ENCODE measurements at places on chromosomes 3 and 15.

GRCh38 chr3:137988982-137989381 lies 21.0 kb upstream of the CLDN18 start:
- DNase-seq: no peak

GRCh38 chr3:191355406-191355805 lies 25.1 kb upstream of the UTS2B start:
- DNase-seq: no peak

DNA sequence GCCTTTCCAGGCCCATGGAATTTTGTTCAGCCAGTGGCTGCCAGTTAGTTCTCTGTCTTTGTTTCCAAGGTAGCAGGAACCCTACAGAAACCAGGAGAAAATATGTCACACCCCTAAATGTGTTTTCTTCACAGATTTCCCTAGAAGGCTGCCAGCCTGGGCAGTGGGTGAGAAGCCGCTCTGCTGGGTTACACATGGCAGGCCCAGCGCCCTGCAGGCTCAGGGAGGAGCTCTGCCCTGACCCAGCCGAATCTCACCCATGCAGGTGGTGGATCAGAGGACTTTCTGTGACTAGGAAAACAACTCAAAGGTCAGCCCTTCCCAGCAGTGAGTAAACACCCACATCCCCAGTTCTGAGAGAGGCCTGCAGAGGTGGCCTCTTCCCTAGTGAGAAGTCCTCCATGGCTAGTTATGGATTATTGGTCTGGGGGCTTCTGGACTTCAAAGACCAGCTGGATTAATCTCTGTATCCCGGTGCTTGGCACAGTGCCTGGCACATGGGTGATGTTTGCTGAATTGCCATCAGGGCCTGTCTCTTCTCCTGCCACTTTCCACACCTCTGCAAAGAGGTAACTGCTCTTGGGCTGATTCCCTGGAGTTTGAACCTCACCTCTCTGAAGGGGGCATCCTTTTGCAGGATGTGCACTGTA lies 34.7 kb upstream of the BDH1 start:
- no peak for DNase-seq

GRCh38 chr3:170724599-170725280 lies 138.9 kb upstream of the SLC7A14 start:
- DNase-seq: no peak

- no peak for DNase-seq
These were observed 27.6 kb downstream of the GNB5 start for GRCh38 chr15:52163321-52164190.

DNA sequence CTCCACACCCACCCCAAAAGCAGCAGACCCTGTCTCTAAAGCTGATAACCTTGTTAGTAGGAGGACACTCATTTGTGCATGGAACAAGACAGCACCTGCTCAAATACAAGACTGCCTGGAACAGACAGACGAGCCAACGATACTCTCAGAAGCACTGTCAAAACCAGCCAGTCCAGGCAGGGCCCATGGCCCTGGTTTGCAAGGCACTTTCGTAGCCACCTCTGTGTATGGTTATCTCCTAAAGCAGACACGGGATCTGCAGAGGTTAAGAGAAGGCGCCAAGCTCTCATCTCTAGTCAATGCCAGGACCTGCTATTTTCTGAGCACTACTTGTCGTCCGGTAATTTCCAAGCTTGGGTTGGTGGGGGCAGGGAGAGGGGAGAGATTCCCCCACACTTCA lies 10.5 kb downstream of the NTRK3 start:
- DNase-seq: no peak

DNA sequence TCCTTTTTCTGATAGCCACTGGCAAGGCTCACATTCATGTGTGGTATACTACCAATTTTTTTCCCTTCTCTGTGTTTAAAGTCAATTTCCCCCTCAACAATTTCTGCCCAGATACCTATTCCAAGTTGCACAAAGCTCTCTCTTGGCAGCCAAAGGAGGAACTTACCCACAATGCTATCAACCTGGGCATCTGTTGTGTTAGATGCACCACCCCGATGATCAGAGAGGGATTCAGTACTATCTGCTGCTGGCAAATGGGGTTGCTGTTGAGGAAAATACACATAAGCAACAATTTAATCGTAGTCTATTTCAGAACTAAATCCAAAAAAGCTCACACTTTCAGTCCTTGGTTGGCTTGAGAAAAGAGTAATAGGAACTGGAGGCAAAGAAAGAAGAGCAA lies 46.1 kb downstream of the AAGAB start:
- DNase-seq: no peak

- DNase-seq: no peak
These were observed 69.8 kb upstream of the SPATA12 start for GRCh38 chr3:56990641-56991015.

DNA sequence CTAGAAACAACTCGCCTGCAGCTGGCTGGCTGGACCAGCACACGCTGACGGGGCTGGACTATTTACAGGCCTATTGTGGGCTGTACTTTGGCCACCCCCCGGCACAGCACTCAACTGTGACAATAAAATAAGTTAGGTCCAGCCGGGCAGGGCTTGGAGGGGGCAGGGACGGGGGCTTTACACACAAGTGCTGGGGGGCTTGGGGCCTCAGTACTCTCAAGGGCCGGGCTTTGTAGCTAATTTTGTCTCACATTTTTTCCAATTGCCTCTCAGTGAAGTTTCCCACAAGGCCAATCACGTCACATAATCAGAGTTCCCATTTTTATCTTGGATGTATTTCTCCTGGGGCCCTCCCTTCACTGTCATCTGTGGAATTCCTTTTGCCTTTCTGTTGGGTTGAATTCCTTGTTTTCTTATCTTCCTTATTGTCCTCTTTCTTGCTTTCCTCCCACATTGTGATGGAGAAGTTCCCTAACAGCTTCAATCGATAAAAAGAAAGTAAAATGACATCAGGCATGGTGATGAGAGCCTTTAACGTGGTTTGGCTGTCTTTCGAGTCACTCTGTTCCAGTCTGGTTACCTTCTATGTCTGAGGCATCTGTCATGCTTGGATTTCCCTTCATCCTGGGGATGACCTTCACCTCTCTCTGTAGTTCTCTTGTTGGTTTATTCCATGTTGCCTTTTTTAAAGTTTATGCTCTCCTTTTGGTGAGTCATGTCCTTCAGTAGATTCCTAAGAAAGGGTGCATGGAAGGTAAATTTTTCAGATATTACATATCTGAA lies 44.1 kb upstream of the CMTM7 start:
- DNase-seq: no peak

DNA sequence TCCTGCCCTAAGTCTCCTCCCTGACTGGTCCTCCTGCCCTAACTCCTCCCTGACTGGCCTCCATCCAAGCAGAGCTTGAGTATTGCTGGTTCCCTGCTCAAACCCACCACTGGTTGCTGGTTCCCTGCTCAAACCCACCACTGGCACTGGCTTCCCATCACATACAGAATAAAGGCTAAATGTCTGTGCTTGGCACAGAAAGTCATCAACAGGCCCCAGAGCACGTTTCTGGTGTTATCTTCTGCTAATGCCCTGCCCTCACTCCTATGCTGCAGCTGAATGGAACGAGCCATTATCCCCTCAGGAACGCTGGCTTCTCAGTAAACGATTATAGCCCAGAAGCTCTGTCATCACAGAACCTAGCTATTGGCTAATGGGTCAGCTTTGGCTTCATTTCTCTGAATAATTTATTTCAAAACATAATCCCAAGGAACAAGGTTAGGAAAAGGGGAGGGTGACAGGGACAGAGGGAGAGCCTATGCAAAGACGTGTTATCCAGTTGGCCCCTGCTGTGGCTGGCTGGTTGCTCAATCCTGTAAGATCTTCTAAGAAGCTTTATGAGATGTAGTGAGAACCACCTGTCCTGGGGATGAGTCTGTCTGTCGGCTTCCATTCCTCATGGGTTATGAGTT lies 6.3 kb upstream of the MUC20 start:
- DNase-seq: no peak

DNA sequence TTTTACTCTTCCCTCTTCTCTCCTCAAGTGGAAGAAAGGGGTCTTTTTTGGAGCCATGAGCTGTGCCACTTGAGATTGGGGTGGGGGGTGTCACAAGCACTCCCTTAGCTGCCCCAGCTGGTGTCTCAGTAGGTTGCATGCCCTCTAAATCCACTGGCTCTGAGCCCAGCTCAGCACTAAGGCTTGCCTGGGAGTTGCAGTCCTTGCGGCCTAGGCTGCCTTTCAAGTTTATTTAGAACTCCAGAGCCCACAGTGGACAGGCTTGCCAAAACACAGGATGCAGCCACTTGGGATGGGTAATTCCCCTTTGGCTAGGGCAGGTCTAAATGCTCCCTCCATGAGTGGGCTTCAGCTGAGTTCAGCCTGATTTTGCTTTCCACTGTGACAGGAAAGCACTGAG lies 24.7 kb downstream of the C3orf20 start:
- no peak for DNase-seq

DNA sequence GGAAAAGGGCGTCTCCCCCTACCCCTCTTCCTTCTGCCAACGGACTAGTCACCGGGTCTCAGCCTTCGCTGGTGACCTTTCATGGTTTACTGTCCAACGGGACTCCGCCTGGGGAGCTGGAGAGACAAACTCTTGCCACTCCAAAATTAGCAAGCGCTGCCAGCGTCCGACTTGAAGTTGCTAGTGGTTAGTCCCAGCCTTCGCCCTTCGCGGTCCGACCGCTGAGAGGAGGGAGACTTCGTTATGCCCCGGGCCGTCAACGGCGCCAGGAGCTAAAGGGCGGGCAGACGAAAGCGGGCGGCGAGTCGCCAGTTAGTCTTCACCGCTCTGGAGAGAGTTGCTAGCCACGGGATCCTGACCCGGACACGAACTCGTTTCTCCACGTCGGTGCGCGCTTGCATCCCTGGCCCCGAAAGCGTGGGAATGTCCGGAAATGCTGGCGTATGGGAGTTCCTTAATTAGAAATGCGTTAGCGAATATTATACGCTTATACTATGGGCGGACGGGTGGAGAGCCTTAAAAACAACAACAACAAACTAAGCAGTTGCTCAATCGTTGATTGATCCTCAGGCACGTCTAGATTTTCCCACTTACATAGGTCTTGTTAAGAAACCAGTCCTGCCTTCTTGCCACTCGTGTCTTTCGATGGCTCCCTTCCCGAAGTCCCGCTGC lies 716 bp downstream of the SMC4 start:
- no peak for DNase-seq

GRCh38 chr15:35142578-35142977 lies 57.5 kb upstream of the NANOGP8 start:
- DNase-seq: no peak

GRCh38 chr15:97470417-97470816 lies 490.1 kb upstream of the ARRDC4 start:
- DNase-seq: no peak

GRCh38 chr15:62209322-62209721 lies 44.2 kb upstream of the C2CD4B start:
- no peak for DNase-seq

- DNase-seq: no peak
These were observed 11.5 kb downstream of the APH1B start for GRCh38 chr15:63288778-63289378.

DNA sequence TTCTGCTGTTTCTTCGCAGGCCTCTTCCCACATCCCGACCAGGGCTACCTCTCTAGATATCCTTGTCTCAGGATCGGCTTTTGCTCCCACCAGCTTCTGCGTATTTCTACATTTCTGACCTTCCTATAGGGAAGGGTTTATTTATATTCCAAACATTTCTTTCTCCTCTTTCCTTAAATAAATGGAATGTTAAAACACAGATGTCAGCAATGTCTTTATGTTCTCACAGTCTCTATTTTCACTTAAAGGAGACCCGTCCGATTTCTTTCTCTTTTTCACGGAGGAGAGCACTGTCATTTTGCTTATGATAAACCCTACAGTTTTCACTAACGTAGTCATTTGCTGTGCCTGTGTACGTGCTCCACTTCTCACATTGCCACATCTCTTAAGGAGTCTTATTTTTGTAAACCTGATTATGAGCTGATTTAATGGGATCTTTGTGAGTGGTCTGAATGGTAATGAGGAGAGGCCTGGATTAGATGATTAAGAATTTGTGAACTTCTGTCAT lies 630 bp downstream of the KIF15 start:
- DNase-seq: no peak

- peak; percentile 50 for DNase-seq
These were observed 109.7 kb upstream of the GALNT15 start for GRCh38 chr3:16064642-16065414.

GRCh38 chr15:66581972-66582537 lies 16.3 kb upstream of the LCTL start:
- DNase-seq: no peak

DNA sequence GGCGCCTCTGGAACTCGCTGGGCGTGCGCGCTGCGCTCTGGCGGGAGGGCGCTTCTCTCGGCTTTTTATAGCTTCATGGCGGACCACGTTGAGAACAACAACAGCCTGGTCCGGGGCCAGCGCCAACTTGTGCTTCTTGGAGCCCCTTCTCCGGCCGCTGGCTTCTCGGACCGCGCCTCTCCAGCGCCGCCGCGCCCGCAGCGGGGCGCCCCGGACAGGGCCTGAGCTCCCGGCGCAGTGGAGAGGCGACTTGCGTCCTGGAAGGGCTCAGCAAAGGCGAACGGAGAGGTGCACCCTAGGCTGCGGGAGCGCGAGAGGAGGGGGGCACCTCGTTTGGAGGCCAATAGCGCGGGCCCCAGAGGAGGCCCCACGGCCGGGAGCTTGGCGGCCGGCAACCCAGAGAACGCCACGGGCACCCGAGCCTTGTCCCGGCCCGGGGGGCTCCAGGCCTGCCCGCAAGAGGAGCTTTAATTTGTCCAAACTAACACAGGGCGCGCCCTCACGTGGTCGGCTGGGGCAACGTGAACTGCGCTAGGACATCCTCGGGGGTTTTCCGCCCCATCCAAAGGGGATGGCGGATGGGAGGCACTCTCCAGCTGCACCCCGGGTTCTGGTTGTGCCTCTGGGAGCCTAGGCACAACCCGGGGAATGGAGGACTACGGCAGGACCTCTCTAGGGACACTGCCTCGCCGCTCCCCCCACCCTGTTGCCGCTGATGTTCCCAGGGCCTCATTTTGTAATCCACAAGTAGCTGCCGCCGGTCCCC lies 37.8 kb downstream of the HMCES start:
- DNase-seq: peak; percentile 83

- DNase-seq: no peak
These were observed 166.7 kb downstream of the FRMD5 start for GRCh38 chr15:44028349-44028748.

- DNase-seq: no peak
These were observed 14.8 kb downstream of the ARNT2 start for GRCh38 chr15:80418892-80419537.

DNA sequence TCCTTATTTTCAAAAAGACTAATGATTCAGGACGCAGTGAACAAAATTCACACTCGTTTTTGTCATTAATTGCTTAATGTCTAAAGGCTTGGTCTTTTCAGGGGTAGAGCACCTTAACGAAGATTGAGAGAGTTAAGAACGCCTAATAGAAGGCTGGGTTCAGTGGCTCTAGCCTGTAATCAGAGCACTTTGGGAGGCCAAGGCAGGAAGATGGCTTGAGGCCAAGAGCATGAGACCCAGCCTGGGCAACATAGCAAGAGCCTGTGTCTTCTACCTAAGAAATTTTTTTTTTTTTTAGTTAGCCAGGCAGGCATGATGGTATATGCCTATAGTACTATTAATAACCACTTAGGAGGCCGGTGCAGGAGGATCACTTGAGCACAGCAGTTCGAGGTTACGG lies 7.5 kb downstream of the PIK3CB start:
- DNase-seq: no peak
